ENCODE measurements at places on chromosomes 11 and 22. TPM values are rescaled to one million over a fixed set of nuclear protein-coding genes. Genes with fewer than 3 reads are reported as not detected.

DNA sequence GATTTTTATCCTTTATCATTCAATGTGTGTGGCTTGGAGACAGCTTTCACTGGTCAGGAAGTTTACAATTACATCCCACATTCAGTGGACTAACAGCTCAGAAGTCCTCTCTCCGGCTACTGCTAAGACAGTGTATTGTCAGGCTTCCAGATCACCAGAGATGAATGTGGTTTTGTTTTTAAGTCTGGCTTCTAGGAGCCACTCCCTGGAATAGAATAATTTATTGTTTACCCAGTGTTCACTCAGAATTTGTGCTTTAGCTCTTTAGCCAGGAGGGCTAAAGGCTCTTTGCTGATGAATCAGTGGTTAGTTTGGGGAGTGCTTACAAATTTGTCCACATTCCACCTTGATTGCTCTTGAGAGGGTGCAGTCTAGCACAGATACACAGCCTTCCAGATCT lies 26.5 kb downstream of the TRIM77 start:
- no peak for DNase-seq

- no peak for DNase-seq
Observed at GRCh38 chr11:30344085-30344484, 21.2 kb downstream of the ARL14EP start.

DNA sequence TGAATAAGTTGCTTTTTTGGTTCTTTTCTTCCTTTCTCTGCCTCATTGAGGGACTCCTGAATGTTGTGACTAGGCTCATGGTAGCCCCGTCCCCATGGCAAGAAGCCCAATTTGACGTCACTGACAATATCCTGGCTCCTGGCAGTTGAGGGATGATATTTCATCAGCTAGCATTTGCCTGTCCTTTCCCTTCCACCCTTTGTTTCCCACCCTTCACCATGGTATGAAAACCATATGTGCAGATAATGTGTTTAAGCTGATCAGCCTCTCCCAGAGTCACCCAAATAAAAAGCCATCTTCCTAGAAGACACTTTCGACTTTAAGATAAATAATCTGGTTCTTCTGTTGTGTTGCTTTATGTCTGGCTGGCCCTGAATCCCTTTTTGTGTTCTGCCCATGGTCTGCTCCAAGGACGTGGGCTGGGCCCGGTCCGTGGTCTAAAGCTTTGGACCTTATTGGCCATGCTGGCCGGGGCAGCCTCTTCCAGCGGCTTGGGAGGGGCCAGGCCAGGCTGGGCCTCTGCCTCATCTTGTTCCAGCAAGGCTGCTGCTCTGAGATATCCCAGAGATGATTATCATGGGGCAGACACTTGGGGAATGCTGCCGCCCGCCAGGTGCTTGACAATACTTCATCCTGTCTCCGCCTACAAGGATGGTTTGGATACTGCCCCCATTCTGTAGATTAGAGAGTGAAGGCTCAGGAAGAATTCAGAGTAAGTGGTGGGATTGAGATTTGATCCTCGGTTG lies 5.1 kb downstream of the TSPAN18 start:
- DNase-seq: no peak

- DNase-seq: no peak
Observed at GRCh38 chr11:64914123-64914522, 2.9 kb downstream of the ATG2A start.

- no peak for DNase-seq
Observed at GRCh38 chr11:69137151-69137844, 18.4 kb upstream of the SMIM38 start.

GRCh38 chr11:78420255-78420764 lies 2.7 kb upstream of the GAB2 start:
- DNase-seq: peak; percentile 45

- DNase-seq: peak; percentile 37
Observed at GRCh38 chr11:121671283-121672168, 218.8 kb upstream of the SORL1-AS1 start.

DNA sequence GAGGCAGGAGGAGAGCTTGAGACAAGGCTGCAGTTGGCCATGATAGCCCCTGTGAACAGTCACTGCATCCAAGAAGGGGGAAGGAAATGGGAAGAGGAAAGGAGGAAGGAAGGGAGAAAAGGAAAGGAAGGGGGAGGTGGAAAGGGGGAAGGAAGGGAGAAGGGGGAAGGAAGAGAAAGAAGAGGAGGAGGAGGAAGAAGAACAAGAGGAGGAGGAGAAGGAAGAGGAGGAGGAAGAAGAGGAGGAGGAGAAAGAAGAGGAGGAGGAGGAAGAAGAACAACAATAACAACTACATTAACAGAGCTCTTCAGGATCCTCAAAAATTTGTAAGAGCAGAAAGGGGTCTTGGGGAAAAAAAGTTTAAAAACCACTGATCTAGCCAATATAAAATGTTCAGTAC lies 5.2 kb downstream of the RAB6A start:
- no peak for DNase-seq

DNA sequence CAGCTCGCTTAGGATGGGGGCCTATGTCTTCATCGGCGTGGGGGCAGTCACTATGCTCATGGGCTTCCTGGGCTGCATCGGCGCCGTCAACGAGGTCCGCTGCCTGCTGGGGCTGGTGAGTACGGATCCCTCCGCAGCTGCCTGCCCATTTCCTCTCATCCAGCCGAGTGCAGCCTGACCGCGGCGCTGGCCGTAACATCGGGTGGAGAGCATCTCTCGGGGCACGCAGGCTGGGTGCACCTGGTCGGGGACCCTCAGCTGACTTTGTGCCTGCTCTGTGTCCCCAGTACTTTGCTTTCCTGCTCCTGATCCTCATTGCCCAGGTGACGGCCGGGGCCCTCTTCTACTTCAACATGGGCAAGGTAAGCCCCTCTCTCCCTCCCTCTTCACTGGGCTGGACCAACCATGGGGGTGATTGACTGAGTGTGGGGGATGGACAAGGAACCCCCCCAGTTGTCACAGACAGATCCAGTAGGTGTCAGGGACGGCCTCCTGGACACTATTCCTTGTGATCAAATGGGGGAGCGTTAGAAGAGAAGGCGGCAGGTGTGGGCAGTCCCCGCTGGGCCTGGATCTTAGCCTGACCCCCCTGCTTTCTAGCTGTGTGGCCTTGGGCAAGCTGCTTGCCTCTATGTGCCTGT lies 39.7 kb downstream of the CD82 start:
- no peak for DNase-seq

GRCh38 chr11:110606415-110606814 lies 105.8 kb downstream of the ARHGAP20 start:
- no peak for DNase-seq

DNA sequence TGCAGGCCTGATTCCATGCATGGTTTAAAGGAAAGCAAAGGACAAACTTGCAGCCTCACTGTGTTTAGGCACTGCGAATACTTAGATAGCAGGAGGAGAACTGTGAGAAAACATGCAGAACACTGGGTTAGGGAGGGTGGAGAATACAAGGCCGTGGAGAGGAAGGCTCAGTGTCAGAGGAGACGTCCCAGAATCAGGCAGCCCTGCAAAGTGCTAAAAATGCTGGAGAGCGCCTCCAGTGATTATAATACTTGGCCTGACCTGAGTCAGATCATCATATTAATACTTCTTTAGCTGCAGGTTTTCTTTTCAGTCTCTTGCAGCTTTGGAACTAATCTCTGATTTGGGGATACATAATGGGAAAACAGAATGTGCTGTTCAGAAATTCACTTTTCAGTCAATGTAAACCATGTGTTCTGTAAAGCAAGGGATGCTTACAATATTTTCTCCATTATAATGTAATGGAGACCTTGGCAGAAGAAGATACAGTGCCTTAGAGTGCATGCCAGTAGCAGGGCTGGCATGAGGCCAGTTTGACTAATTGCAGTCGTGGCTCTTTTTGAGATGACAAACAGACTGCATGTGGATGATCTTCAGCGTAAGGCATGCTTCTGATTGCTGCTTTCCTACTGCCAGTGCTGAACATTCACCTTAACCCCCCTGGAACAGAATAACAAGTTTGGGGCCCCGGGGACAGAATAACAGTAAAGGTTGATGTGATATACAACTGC lies 16.8 kb downstream of the EXT2 start:
- DNase-seq: no peak

GRCh38 chr11:31720225-31720624 lies 90.9 kb downstream of the PAX6 start:
- no peak for DNase-seq

DNA sequence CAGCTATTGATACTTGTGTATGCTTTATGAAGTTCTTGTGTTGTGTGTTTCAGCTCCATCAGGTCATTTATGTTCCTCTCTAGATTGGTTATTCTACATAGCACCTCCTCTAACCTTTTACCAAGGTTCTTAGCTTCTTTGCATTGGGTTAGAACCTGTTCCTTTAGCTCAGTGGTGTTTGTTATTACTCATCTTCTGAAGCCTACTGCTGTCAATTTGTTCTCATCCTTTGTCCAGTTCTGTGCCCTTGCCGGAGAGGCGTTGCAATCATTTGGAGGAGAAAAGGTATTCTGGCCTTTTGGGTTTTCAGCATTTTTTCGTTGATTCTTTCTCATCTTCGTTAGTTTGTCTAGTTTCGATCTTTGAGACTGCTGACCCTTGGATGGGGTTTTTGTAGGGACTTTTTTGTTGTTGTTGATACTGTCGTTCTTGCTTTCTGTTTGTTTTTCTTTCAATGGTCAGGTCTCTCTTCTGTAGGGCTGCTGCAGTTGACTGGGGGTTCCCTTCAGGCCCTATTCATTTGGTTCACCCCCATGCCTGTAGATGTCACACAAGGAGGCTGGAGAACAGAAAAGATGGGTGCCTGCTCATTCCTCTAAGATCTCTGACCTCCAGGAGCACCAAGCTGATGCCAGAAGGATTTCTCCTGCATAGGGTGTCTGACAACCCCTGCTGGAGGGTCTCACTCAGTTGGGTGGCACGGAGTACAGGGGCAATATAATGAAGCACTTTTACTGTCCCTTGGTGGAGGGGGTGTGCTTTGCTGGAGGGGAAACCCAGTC lies 35.9 kb upstream of the MUC15 start:
- no peak for DNase-seq

DNA sequence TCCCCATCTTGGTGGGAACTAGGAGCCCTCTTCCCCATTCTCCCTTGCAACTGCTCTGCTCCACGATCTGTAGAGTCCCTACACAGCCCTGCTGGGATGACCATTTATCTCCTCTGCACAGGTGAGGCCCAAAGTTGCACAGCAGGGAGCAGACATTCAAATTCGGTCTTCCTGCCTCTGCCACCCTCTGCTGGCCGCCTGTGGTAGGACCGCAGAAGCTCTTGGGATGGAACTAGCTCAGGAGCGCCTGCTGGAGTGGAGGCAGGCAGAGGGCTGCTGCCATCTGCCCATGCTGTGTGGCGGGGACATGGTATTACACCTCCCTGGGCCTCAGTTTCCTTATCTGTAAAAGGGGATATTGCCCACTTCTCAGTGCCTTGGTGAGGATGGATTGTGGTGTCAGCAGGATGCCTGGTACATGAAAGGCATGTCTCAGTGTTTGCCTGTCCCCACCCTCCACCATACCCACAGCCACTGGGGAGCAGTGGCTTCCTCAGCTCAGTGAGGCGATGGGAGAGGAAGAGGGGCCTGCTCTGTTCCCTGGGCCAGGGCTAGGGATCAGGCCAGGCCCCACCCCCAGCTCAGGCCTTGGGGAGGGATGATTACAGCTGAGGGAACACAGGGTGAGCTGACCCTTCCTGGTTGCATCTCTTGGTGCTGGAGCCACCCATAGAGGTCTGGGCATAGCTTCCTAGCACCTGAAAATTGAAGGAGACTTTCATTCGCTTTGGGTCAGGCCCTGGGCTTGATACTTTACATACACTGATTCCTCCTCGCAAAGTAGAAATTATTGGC lies 11.3 kb upstream of the OMP start:
- peak; percentile 92 for DNase-seq

DNA sequence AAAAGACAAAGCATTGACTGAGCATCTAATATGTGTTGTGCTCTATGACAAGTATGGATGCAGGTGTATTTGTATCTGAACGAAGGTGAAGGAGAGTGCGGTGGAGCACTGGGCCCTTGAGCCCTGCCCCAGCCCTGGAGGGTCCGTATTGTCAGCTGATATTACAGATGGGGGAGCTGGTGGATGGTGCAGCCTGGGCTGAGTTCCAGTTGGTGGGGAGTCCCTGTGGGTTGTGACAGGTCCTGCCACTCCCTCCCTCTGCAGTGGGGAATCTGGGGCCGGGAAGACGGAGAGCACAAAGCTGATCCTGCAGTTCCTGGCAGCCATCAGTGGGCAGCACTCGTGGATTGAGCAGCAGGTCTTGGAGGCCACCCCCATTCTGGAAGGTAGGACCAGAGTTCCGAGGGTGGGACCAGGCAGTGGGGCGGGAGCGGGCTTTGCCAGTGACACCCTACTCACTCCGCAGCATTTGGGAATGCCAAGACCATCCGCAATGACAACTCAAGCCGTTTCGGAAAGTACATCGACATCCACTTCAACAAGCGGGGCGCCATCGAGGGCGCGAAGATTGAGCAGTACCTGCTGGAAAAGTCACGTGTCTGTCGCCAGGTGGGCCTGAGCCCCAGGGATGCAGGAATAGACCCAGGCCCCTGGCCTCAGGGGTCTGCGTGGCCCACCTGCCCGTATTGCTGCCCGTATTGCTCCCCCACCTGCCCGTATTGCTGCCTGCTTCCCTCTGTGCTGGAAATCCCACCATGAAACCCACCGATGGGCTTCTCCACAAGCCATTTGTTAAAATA lies 28.6 kb downstream of the MYO7A start:
- DNase-seq: no peak

DNA sequence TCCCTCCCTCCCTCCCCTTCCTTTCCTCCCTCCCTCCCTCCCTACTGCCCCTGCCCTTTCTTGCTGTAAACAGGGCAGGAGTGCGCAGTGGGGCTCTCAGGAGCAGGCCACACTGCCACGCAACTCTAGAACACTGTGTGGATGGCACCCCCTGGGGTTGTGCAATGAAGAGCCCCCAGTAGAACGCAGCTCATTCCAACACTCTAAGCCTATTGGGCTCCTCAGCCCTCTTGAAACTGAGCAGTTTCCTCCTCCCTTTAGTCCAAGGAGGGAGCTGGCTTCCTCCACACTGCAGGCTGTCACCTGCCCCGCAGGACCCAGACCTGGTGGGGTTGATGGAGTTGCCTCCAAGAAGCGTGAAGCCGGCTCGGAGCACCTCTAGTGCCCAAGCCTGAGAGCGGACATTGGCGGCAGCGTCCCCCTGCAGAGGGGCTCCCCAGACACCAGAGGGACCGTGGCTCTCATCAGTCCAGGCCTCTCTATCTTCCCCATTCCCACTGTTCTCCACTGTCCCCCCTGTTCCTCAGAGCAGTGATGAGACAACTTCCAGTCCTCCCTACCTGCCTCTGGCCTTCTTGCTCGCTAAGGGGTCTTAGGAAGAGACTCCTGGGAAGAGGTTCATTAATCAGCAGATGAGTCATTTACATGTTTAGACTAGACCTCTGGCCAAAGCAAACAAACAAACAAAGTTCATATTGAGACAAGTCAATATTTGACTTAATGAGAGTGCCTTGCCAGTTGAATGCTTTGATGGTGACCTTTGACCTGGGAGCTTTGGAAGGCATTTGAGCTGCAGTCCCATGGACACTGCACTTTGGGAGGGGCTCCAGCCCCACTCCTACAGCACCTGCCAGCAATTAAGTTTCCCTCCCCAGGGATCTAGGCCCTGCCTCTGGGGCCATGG lies 64.0 kb downstream of the RPUSD4 start:
- no peak for DNase-seq

The NFAM1 gene
- 0.82 TPM for total RNA-seq

The POU2F3 gene
- total RNA-seq: 0.41 TPM

The BRSK2 gene
- 35.9 TPM for total RNA-seq

The TRIM66 gene
- total RNA-seq: 2.9 TPM

The SMTNL1 gene
- not detected for total RNA-seq

The RIMBP3B gene
- 0.82 TPM for total RNA-seq

The DAGLA gene
- total RNA-seq: 4.9 TPM

The ATG2A gene
- 7.3 TPM for total RNA-seq

The DTX4 gene
- total RNA-seq: 42.0 TPM

The DLAT gene
- 53.0 TPM for total RNA-seq

The CARD16 gene
- not detected for total RNA-seq

The DNAJB7 gene
- total RNA-seq: not detected

Measured in frontal cortex (tissue), 4 donors.